ENCODE measurements at places on chromosomes 12 and 14.

DNA sequence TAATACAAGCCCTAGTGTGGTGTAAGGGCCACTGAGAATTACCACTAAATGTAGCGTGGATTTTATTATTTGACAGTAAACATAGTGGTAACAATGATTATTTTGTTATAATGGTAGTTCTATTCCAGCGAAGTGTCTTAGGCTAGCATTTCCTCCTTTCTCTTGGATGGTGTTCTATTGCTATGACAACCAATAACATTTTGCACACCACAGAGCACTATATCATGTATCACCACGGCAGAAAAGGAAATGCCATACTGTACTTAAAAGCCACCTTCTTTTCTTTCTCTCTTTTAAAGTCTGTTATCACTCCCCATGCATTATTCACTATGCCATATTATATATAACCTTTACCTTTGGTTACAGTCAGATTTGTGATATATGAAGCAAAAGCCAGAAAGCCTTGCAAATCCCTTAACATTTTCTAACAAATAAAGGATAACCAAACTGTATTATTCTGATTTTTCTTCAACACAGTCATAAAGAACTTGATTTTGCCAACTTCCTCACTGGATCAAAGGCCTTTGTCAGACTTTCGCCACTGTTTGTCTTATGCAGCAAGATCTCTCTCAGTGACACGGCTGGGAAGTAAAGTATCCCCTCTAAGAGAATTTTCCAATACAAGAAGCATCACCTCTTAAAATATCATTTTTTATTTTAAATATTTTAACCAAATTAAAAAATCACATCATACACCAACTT, 195.8 kb downstream of the FOXN3 start:
- DNase-seq, result no peak

DNA sequence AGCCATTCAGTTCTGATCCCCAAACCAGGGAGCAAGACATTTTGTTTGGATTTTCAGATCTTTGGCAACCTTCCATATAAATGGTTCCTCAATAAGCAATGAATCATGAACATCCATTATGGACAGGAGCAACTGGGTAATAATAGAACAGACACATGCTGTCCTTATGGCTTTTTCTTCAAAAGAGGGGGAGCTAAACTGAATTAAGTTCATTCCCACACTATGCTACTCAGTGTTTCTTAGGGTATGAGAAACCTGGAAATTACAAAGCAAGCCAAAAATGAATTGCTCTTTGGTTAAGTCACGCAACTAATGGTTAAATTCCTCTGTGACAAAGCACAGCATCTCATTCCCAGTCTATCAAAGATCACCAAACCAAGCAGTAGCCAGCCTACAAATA, 51.0 kb downstream of the PTGER2 start:
- DNase-seq, result no peak

- no peak for DNase-seq
Measured at GRCh38 chr12:64824130-64824499, 332 bp upstream of the TBC1D30 start.

DNA sequence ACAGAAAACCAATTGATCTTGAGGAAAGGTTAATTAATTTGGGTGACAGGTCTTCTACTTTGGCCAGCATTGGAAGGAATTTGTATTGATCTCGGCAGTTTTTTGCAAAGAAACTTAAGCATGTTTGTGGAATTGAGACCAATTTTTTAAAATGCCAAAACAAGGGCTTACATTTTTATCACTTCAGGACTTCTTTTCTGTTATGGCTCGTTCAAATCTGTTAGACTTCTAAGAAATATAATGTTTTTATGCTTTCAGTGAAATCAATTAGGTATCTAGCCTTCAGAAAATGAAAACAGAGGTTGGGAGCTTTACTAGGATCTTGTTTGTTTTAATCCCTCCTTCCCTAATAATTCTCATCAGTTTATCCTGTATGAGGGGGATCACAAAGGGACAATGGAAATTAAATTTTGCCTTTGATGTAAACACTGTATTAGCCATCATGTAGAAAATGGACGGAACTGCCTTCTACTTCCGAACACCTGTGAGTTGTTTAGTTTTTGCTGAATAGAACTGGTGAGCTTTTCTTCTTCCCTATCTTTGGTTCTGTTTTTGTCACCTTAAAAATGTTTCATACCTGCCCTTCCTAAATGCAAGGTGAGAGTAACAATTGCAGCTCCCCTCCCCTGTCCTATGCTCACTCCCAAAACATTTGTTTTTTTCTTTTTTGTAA, 7.8 kb downstream of the FOXA1 start:
- DNase-seq, result no peak

DNA sequence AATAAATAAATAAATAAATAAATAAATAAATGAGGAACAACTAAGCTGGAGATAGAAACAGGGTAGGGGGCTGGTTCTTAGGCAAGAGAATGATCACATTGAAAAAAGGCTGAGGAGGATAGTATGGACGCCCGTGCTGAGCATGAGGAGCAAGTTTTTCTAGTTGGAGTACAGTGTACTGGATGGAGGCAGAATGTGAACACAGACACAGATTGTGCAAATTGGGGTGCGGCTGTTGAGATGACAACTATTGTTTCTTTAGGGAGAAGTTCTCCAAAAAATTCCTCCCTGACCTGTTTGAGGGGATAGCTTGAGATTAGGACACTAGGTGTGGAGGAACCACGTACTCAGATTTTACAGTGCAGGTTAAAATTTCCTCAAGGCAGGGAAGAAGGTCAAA, 979 bp upstream of the BIN2 start:
- no peak for DNase-seq

- no peak for DNase-seq
Measured at GRCh38 chr12:52903285-52903854, 1.5 kb downstream of the KRT8 start.

DNA sequence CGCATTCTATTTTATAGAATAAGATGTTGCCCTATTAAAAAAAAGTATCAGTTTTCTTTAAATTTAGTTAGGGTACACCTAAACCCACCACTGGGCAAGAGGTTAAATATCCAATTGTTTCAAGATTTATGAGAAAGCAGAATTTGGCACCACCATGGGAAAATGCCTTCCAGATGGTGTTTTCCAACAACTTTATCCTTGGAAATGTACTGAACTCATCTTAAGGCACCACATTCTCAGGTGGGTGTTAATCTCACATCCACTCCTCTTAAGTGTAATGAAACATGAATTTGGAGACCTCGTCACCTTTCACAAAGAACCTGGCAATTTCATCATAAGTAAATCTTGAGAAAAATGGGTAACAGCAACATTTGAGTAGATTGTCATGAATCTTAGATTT, 13.1 kb downstream of the CBX5 start:
- no peak for DNase-seq

- no peak for DNase-seq
Measured at GRCh38 chr14:71116568-71117122, 209.4 kb downstream of the PCNX1 start.

- no peak for DNase-seq
Measured at GRCh38 chr12:4435537-4435936, 10.1 kb downstream of the FGF6 start.

DNA sequence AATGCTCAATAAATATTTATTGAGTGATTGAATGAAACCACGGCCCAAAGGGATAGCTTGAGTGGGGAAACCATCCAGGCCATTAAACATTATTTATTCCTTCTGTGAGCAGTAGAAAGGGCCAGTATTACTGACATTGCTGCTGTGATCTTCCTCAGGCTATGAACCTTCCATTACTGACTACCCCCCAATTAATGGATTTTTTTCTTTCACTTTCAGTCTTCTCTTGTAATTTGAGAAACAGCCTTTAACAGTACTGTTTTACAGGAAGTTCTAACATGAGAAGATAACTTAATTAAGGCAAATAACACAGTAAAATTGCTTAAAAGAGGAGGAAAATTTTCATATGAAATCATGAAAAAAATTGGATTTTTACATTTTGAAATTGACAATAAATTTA, 629.5 kb downstream of the TRHDE start:
- DNase-seq, result no peak

DNA sequence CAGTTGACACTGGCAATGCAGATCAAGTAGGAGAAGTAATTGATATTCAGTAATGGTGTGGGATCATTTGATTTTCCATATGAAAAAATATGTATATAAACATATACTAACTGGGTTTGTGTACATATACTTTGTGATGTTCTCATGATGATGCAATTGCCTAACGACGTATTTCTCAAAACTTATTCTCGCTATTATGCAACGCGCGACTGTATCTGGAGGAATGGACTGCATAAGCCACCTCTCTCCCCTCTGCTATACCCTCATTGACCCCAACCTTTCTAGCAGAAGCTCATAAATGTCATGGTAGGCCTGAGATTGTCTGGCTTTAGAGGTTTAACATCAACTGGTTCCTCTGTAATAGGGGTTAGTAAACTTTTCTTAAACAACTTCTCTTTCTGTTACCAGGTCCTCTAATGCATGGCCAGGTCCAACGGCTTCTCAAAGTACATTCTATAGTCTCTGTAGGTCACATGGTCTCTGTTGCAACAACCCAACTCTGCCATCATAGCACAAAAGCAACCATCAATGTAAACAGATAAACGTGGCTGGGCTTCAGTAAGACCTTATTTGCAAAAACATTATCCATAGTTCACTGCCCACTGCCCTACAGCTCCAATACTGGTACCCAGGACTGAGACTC, 59.3 kb downstream of the FOXN3 start:
- no peak for DNase-seq

DNA sequence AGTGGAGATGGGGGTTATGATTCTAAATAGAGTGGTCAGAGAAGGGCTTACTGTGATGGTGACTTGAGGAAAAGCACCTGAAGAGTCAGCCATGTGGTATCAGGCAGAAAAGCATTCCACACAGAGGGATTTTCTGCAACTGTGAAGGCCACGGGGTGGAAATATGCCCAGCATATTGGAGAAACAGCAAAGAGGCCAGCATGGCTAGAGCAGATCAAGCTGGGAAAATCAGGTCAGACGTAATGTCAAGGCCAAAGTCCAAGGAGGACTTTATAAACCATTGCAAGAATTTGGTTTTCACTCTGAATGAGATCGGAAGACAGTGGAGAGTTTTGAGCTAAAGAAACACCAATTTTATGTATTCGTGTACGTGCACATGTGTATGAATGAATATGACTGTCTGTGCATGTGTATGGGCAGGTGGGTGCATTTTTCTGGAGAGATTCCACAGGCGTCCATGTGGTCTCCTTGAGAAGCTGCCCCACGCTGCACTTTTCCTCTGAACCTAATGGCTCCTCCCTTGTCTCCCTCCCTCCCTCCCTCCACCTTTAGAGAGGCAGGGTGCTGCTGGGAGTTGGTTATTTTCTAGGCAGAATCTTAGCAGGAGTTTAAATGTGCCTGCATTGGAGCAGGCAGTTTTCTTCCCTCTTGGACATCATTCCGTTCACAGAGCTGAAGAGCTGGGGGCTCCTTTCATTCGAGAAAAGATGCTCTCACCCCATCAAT, 97.4 kb upstream of the PPP4R3A start:
- DNase-seq, result no peak

GRCh38 chr12:63021116-63021515, 86.2 kb upstream of the PPM1H start:
- no peak for DNase-seq

GRCh38 chr12:123767613-123768012, 5.5 kb downstream of the DNAH10 start:
- DNase-seq, result no peak

DNA sequence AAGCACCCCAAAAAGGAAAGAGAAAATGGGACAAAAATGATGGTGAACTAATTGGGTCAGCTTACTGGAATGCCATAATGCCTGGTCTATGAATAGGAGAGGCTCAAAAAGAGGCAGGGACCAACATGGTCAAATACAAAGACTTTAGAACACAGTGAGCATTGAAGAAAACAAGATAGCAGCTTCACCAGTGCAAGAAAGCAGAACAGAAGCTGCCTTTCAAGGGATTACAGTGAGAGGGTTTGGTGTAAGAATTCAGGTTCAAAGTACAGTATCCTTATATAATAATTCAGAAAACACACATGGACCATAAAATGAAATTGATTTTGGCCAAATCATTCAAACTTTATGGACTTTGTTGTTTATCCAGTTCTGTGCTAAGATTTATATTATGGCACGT, 162.1 kb downstream of the NAV3 start:
- DNase-seq, result no peak

DNA sequence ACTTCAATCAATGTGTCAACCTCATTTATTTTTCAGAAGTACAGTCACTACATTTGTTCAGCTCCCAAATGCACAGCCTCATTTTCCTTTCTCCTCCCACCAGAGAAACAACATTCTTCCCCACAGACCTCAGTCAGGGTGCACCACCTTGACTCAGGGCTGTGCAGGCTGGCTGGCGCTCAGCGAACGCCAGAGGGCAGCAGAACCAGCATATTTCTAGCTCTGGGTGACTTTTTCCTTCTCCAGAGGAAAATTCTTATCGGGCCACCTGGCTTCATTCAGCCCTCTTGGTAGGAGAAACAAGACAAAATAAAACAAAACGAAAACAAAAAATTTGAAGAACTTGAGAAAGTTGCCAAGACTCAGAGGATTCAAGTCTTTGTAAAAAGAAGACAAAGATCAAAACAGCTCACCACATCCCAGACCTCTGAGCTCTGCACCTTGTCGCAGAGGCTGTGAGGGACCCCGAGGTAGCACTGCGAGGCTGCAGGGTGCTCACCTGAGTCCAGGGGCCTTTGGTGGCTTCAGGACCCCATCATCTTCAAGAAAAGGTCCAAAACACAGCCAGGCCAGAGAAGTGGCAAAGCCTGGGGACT, 33.7 kb downstream of the PAH start:
- no peak for DNase-seq

- no peak for DNase-seq
Measured at GRCh38 chr14:61365667-61366212, 44.4 kb downstream of the PRKCH start.

GRCh38 chr12:127115468-127116035, 1151.4 kb upstream of the TMEM132C start:
- DNase-seq, result no peak

- DNase-seq, result no peak
Measured at GRCh38 chr12:42508913-42509460, 80.6 kb downstream of the PRICKLE1 start.

DNA sequence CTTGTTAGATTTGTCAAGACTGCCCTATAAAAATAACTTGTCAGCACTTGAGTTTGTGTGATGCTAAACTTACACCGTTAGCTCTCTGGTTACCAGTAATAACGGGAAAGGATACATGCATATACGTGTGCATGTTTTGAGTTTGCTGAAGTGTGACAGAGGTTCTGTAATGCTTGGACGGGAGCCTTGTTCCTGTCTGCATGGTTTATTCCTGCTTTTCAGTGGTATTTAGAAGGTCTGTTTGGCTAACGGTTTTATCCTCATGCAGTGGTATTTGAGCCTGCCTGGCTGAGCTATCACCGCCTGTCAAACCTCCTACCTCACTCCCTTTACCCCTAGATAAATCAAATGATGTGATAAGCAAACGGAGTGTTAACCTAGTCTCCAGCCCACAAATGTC, 305.6 kb downstream of the GALC start:
- DNase-seq, result no peak

GRCh38 chr12:66638666-66639065, 40.2 kb downstream of the GRIP1 start:
- no peak for DNase-seq

GRCh38 chr14:55398679-55399078, 13.0 kb downstream of the ATG14 start:
- DNase-seq, result no peak

GRCh38 chr14:90388437-90388836, 8.4 kb upstream of the CALM1 start:
- no peak for DNase-seq

Measured in vagina (tissue), 2 donors.